Lung (tissue), 17 donors: ENCODE measurements at places on chromosomes 5 and 9.

DNA sequence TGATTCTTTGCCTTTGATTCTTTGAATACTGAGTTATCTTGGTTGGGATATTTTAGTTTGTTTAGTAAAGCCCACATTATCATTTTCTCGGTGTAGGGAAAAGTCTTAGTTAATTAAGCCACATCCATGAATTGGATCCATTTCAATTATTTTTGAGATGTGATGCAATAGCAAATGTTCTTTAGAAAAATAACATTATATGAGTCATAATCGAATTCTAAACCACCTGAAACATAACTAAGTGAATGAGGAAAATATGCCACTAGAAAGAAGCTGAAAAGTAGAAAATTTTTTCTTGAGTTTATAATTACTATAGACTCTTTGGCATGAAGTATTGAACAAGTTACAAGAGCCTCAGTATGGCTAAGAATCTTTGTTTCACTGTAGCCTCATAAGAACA lies 17.5 kb upstream of the CCDC192 start:
- no peak for DNase-seq

DNA sequence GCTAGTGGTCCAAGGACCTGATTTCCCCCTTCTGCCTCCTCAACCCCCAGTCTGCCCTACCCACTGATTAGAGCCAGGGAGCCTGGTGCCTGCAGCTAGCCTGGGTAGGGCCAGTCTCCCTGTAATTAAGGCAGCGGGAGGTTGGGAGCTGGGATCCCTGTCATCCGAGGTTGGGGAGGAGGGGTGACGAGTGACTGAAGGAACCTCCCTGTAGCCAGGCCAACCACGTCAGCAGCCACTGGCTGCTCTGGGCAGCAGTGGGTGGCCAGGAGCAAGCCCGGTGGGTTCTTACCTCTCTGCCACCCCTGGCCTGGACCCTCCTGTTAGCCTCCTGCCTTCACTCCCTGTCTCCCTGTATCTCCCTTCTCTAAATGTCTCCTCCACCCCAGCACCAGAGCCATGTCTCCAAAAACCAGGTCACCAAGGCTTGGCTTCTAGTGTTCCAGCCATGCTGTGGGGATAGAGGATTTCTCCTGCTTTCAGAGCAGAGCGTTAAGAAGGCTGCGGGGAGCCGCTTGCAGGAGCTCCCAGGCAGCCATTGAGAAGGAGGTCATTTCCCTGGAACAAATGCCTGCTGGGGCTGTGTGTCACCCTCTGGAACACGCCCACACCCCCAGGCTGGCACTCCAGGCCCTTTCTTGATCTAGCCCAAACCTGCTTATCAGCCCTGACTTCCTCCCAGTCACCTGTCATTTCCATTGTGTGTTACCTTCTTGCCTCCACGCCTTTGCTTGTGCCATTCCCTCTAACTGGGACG lies 65.0 kb upstream of the GGTA1 start:
- DNase-seq = no peak

GRCh38 chr5:177468329-177468684 lies 5.1 kb downstream of the DBN1 start:
- no peak for DNase-seq

- no peak for DNase-seq
These were observed 54.4 kb downstream of the MLANA start for GRCh38 chr9:5945112-5945511.

- no peak for DNase-seq
These were observed 83.2 kb downstream of the FOXD1 start for GRCh38 chr5:73365301-73365853.

- no peak for DNase-seq
These were observed 137.9 kb downstream of the GNAQ start for GRCh38 chr9:77893706-77894105.
